ENCODE measurements at places on chromosomes 3 and 15. TPM values are rescaled to one million over a fixed set of nuclear protein-coding genes. Genes with fewer than 3 reads are reported as not detected.

Gene ALDH1L1
- not detected for total RNA-seq

DNA sequence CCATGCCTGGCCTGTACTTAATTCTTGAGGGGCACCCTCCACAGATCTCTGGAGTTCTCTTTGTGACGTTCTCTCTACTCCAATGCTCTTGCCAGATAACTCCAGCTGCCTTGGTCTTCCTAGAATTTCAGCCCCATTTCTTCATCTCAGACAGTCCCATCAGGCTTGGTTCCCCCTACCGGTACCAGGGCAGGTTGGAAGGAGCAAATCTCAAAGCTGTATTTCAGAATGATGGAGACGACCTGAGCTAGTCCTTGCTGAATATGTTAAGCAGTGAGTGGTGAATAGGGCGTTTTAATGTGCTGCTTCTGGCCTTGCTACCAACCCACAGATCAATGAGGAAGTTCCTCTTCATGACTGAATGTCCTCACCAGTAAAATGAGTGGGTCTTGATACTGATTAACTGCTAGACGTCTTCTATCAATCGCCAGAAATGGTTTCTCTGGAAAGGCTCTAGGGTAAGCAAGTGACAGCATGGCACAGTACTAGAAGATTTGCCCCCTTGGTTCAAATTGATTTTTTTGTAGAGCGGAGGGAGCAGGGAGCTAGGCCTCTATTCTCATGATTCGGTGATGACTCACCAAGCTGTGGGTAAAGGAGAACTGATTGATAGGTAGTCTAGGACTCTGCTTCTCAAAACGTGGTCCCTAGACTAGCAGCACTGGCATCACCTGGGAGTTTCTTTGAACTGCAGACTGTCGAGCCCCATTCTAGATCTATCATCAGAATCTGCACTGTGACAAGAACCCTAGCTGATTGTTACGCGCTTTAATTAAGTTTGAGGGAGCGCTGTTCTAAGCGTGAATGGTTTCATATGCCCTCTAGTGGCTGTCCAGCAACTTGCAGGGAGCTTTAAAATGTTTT is 67.8 kb downstream of the UBP1 start:
- DNase-seq = peak; percentile 77

- no peak for DNase-seq
These were observed 73.0 kb downstream of the EEFSEC start for GRCh38 chr3:128226186-128226725.

- peak; percentile 10 for DNase-seq
These were observed 53.9 kb downstream of the CALML4 start for GRCh38 chr15:68151277-68151676.

Gene SCG5
- 46.2 TPM for total RNA-seq

All from fibroblast of lung (primary cell).